ENCODE measurements at places on chromosomes 4 and X.
A peak's percentile ranks its signal among the peaks of the same experiment; 100 is the strongest.

- no peak for DNase-seq
Measured at GRCh38 chr4:182203872-182204411, 39.3 kb upstream of the TENM3 start.

DNA sequence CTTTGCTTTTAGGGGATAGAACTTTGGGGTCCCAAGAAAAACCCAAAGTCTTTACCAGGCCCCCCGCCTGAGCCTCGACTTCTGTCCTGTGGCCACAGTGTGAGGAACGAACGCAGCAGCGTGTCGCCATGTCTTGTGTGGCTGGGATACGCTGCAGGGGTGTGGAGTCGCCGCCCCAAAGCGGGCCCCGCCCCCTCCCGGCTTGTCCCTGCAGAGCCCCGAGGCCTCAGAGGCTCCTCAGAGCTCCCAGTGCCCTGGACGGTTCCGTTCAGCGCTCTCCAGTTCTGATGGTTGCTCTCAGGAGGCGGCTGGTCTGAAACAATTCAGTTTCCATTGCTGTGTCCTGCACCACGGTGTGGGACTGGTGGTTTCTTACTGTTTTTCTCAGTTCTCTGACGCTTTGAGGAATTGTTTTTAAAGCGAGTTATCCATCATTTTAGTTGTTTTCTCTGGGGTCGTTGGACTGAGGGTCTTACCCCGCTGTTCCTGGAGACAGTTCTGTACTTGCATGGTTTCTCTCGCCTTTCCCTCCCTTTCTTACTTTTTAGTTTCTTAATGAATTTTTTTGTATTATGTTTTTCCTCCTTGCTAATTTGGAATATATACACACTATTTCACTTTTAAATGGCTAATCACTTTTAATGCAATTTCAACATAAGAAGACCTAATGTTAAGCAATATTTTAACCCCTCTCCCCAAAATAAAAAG lies 1.6 kb upstream of the IDUA start:
- no peak for DNase-seq

GRCh38 chrX:38249965-38250364 lies 29.3 kb upstream of the SRPX start:
- peak; percentile 41 for DNase-seq

GRCh38 chr4:120682981-120683380 lies 239.5 kb downstream of the PRDM5 start:
- peak; percentile 22 for DNase-seq

- peak; percentile 73 for DNase-seq
Measured at GRCh38 chrX:63513825-63514568, 162.9 kb upstream of the SPIN4 start.

DNA sequence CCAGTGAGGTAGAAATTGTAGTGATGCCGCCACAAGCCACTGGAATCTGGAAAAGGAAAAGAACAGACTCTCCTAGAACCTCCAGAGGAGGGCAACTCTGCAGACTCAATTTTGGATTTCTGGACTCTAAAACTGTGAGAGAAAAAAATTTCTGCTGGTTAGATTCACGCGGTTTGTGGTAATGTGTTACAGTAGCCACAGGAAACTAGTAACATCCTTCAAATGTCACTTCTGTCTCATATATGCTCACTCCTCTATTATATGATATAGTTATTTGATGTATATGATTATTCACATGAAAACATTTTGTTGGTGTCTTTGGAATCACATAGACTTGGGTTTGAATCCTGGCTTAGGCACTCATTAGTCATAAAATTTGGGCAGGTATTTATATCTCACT lies 18.8 kb downstream of the LDOC1 start:
- no peak for DNase-seq

DNA sequence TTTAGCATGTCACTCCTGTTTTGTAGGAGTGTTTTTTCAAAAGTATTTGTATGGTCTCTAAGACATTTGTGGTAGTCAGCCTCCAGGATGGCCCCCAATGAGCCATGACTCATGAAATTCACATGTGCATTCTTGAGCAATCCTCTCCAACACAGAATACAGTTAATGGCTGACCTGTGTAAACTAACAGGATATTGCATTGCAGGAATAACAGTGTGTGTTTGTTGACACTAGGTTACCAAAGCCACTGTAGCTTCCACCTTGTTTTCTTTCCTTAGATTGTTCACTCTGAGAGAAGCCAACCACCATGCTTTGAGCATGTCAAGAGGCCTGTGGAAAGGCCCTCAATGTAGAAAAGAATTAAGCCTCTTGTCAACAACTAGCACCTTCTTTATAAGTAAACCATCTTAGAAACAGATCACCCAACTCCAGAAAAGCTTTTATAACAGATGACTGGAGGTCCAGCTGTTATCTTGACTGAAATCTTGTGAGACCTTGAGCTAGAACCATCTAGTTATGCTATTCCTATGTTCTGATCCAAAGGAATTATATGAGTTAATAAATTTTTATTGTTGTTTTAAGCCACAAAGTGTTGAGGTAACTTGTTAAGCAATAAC lies 28.5 kb downstream of the TBCK start:
- DNase-seq: peak; percentile 90

DNA sequence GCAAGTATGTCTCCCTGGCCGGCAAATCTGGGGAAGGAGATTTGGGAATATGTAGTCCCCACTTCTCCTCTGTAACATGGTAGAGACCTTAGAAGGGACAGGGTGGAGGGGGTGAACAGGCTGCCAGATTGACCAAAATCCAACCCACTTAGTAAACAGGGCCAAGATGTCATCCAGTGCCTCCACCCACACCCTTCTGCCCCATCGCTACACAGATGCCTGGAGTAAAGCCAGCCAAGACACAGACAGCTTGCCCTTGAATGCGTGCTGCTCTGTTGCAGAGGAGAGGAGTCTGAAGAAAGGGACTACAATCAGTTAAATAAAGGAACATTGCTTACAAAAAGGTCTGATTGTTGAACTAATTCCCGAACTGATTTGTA lies 160.1 kb upstream of the LDB2 start:
- no peak for DNase-seq

- DNase-seq: no peak
Measured at GRCh38 chrX:25873196-25873595, 264.9 kb upstream of the MAGEB18 start.

DNA sequence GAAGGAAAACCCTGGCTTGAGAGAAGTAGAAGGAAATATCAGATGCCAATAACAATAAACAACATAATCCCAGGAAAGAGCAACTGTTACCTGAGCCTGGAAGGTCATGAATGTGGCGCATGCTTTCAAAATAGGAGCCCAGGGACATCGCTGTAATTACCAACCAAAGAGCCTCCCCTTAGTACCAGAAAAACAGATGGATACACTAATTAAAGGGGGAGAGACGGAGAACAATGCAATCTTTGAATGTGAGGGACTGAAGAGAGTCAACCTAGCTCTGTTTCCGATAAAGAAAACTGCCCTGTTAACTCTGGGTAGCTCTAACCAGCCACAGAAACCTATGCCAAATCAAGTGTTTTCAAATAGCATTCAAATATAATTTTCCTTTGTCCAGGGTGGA lies 161.4 kb downstream of the ENOX2 start:
- DNase-seq: no peak

DNA sequence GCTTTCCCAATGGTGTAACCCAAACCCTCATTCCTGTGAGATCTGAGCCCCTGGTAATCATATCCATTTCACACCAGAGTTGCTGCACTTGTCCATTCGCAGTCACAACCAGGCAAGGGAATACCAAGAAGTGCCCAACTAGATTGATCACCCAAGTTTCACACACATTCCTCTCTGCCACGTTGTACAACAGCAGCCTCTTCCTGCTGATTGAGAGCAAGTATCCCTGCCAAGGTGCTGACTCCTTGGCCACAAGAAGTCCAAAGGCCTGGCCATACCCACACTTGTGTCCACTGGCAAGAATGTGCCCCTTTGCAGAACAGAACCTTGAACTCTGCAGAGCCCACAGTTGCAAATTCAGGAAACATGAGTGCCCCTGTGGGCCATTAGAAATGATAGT lies 6.5 kb upstream of the ACOT9 start:
- no peak for DNase-seq

DNA sequence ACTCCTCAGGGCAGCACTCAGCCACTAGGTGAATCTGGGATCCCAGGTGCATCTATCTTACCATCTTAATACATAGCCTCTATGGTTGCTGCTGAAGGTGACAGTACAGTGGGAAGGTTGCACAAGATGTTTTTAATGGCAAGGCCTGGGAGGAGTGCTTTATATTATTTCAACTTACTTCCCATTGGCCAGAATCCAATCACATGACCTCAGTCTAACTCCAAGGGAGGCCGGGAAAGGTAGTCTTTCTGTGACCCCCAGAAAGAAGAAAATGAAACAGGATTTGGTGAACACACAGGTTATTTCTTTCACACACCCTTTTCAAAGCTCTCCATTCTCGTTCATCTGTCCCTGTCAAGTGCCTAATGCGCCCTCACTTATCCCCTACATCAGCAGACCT lies 189.1 kb upstream of the ATP6AP2 start:
- DNase-seq: no peak

- no peak for DNase-seq
Measured at GRCh38 chrX:24168807-24169206, 19.3 kb downstream of the ZFX start.

DNA sequence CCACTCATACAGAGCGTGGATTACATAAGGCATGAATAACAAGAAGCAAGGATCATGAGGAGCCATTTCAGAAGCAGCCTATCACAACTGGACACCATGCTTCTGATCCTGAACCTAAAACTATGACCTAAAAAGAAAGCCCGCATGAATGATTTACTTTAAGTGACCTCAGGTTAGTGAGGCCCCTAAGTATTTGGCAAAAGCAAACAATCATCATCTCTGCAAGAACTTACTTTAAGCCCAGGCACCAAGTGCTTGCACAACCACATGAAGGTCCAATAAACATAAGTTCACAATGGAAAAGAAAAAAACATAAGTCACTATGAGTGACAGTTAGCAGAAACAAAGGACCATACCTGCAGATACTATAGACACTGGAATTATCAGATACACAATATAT lies 7.9 kb upstream of the MBTPS2 start:
- DNase-seq: no peak

GRCh38 chr4:24794916-24795665 lies at the start of gene SOD3:
Gene SOD3 (plus strand): TSS chr4:24795573. CDS start chr4:24799522, 3,949 bp downstream.
- peak; percentile 79 for DNase-seq

DNA sequence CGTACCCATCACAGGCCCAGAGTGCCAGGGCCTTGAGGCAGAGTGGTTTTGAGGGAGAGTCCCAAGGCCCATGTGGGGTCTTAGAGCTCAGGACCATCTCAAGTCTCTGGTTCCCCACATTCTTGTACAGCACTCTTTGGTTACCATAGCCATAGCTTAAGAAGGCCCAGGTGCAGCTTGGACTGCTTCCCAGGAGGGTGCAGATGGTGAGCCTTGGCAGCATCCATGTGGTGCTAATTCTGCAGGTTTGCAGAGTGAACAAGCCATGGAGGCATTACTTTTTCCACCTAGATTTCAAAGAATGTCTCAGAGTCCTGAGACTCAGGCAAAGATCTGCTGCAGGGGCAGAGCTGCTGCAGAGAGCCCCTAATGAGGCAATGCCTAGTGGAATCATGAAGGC lies 171.7 kb downstream of the STK32B start:
- DNase-seq: no peak

GRCh38 chrX:107551546-107551945 lies 76.8 kb upstream of the PRPS1 start:
- DNase-seq: no peak

DNA sequence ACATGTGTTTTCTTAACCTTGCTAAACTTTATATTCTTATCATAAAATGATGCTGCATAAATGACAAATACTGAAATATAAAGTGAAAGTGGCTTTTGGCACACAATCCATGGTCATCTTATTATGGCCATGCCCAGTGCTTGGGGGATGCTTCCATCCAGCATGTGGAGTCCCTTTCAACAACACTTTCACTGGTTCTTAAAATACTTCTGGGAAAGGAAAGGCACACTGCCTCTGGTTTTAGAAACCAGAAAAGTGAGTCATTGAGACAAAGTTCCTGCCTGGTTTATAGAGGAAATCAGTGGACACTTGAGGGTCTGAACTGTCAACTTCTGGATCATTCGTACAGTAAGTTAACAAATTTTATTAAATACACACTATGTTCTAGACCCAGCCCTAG lies 248.0 kb upstream of the ADAMTS3 start:
- peak; percentile 58 for DNase-seq

- no peak for DNase-seq
Measured at GRCh38 chr4:127240764-127241105, 392.0 kb upstream of the INTU start.

DNA sequence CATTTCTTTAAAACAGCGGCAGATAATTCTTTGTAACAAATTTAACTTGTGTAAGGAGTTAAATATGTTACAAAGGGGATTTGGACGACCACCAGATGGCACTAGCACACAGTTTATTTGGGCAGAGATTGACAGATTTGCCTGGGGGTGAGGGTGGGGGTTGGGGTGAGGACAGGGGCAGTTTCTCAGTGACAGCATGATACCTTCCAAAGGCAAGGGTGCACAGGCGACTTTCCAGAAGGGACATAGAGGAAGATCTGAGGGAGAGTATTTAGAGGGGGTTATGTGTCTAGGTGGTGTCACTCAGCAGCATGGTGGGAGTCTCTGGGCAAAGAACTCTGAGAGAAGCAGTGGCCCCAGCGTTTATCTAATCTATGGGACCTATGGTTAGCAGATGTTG lies 9.6 kb upstream of the TMA16 start:
- DNase-seq: peak; percentile 49

DNA sequence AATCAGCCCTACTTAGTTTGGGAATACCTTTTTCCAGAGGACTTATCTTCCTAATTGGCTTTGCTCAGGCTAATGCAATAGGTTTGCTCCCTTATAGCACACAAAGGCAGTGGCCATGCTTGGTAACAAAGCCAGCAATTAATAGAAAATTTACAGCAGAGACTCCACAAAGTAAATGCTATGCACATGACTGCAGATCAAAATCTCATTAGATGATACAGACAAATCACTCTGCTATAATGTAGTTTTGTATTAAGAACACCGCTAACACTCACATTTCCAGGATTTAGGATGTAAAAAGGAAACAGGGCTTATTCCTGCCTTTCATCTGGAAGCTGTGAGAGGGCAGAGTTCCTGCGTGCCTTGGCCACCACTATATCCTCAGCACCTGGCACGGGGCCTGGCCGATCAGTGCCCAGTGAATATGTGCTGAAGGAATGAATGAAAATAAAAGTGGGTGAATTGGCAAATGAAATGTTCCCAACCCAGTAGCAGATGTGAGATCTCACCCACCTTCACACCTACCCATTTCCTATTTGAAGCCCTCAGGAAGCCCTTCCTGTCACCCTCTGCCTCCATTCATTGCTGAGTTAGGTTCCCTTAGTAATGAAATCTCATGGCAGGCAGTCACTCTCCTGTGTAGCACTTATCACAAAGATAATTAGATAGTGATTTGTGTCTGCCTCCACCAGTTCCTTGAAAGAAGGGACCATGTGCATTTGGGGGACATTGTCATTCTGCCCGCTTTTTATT lies 5.1 kb downstream of the SEPTIN6 start:
- DNase-seq: no peak

GRCh38 chr4:81538716-81539427 lies 67.2 kb upstream of the RASGEF1B start:
- DNase-seq: no peak

DNA sequence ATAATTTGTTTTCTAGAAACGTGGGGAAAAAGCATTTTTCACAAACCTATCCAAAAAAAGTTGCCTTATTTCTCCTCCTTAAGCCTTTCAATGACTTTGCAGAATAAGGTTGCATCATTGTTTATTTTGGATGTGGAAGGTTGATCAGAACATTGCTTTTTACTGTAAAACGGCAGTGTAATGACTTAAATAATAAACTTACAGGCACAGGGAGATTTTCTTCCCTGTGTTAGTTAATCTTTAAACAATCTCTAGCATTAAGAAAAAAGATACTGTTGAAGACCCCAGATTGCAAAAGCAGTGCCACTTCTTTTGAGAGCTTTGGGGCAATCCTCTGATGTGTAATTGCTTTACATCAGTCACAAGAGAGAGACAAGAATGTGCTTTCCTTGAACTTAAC lies 153.4 kb downstream of the ARX start:
- peak; percentile 60 for DNase-seq

Data from astrocyte of the spinal cord (primary cell).